Right cardiac atrium (tissue), 5 donors: ENCODE measurements at places on chromosomes 3 and 15. TPM values are rescaled to one million over a fixed set of nuclear protein-coding genes. Genes with fewer than 3 reads are reported as not detected.
A peak's percentile ranks its signal among the peaks of the same experiment; 100 is the strongest.

- no peak for DNase-seq
Observed at GRCh38 chr3:114626751-114627150, 332.9 kb downstream of the TIGIT start.

- DNase-seq: no peak
Observed at GRCh38 chr3:167453815-167454214, 20.0 kb downstream of the SERPINI2 start.

DNA sequence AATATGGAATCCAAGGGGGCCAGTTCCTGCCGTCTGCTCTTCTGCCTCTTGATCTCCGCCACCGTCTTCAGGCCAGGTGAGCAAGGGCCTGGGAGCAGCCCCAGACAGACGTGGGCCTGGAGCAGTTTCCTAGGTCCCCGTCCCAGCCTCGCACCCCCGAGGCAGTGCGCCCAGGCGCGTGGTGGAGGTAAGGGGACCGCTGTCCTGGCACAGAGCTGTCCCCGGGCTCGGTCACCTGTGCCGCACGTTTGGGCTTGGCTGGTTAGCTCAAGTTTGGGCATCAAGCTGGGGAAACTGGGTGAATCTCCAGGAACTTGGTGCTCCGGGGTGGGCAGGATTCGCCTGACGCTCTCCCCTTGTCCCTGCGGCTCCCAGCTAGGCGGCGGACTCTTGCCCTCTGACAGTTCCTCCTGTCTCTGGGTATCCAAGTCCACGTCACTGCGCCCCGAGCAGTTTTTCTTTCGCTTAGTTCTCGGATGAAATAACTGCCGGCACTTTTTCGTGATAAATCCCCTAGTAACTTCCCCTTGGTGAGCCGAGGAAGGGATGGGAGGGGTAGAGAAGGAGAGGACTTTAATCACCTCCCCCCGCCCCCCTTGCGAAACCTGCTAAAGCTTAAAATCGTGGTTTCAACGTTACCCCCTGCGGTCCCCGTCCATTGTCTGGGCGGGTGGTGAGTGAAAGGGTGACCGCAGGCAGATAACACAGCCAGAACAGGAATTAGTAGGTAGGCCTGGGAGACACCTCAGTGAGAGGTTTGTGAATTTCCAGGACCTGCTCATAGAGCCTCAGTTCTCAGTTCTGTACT lies 901 bp downstream of the ALCAM start:
- DNase-seq: peak; percentile 77

The SEMA4B gene
- 16.4 TPM for polyA plus RNA-seq

DNA sequence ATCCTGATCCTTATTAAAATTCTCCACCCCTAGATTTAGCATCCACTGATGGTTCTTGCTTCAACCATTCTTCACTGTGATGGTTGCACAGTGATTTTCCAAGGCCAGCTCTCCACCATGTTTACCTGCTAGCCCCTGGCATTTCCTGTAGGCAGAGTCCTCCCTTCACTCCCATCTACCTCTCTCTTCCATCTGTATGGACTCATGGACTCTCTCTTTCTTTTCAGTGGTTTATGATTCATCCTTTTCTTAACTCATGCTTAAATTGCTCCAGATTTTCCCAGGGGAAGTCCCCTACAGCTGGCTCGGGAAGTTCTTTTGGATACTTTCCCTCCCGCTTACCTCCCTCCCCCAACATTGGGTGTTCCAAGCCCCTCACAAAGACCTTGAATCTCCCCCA lies 18.7 kb downstream of the TGM4 start:
- no peak for DNase-seq

- DNase-seq: no peak
Observed at GRCh38 chr3:19632099-19633074, 301.6 kb downstream of the EFHB start.

GRCh38 chr3:58612830-58613229 lies 35.6 kb upstream of the FAM107A start:
- no peak for DNase-seq

The MKRN3 gene
- 0.23 TPM for polyA plus RNA-seq

GRCh38 chr3:54845551-54845950 lies 82.3 kb downstream of the LRTM1 start:
- no peak for DNase-seq

- DNase-seq: no peak
Observed at GRCh38 chr15:101609742-101610610, 42.2 kb downstream of the TM2D3 start.

DNA sequence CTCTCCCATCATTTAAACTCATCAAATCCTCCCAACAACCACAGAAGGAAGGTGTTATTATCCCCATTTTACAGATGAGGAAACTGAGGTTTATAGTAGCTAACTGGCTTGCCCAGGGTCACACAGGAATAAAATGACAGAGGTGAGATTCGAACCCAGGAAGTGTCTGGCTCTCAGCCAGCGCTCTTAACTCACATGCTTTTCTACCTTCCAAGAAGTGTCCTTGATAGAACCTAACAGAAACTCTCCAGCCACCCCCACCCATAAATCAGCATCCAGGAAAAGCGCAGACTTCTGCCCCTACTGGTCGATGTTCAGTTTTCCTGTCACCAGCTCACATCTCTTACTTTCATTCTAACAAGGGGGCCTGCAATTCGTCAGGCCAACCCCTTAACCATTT lies 51.7 kb downstream of the SPATA12 start:
- DNase-seq: no peak

DNA sequence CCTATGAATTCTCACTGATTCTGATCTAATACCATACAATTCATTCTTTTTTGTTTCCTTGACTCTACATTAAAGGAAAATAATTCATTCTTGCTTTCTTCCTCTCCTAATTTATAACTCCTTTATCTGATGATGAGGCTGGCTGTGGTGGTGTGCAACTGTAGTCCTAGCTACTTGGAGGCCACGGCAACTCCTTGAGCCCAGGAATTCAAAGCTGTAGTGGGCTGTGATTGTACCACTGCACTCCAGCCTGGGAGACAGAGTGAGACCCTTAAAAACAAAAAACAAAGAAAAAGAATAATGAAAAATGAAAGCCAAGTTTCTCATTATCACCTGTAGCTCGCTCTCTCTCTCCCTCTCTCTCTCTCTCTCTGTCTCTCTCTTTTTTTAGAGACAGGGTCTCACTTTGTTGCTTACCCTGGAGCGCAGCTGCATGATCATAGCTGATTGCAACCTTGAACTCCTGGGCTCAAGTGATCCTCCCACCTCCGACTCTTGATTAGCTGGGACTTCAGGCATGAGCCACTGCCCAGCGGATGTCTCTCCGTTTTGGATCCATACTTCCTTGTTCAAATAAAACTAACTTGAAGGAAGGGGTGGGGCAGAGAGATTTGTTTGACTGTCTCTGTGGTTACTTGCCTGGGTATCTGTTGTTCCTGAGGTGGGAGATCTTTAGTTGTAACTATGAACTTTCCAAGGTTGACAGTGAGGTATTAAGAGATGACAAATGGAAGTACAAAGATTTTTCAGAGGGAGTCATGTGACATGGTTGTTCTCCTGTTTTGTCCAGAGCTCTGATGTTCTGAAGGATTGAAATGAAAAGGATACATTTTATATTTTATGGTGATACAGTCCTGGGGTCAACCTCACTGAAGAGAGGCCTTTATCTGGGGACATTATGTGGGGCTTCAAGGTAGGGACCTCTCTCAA lies 46.9 kb downstream of the STARD9 start:
- no peak for DNase-seq

- no peak for DNase-seq
Observed at GRCh38 chr3:125187599-125187910, 25.0 kb downstream of the SLC12A8 start.

DNA sequence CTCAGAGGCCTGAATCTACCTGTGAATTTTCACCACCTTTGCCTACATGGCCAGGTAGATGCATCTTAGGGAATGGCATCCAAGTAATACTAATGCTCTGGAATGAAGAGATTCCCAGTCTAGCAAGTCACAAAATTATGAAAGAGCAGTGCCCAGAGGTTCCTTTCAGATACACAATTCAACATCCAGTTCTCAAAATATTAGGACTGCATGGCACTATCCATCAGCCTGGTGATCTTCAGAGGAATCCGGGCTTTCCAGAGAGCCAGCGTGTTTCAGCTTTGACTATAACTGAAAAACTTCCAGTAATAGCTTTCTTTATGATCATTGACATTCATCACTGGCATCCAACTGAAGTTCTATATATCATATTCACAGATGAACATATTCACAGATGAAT lies 849.8 kb downstream of the AGBL1 start:
- DNase-seq: no peak

DNA sequence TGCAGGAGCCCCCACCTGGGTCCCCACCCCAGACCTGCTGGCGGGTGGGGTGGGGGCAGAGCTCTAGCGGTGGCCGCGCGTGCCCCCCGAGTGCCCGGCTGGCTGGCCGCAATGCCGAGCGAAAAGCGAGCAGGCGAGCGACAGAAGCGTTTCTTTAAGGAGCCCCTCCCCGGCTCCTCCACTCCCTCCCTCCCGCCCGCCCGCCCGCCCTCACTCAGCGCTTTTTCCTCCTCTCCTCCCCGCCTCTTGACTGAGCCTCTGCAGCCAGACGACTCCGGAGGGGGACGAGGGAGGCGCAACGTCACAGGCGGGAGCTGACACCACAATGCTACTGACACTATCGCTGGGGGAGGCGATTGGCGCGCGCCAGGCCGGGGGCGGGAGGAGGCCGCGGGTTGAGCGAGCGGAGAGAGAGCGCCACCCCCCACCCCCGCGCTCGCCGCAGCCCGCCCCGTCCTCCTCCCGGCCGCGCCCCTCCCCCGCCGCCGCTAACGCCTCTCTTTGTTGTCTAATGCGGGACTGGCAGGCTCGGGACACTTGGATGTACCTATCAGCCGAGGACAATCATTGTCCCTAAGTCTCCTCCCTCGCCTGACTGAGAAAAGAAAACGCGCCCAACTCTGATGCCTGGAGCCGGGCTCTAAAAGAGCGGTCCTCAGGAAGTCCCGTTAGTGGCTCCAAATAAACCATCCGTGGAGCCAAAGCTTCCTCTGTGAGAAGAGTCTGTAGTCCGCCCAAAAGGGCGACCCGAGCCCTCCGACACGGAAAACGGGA lies at the start of gene MEX3B:
MEX3B (minus strand) TSS at position 127 of the 774 bp plus-strand sequence. CDS start 313 bp downstream, outside the sequence.
- DNase-seq: peak; percentile 99

DNA sequence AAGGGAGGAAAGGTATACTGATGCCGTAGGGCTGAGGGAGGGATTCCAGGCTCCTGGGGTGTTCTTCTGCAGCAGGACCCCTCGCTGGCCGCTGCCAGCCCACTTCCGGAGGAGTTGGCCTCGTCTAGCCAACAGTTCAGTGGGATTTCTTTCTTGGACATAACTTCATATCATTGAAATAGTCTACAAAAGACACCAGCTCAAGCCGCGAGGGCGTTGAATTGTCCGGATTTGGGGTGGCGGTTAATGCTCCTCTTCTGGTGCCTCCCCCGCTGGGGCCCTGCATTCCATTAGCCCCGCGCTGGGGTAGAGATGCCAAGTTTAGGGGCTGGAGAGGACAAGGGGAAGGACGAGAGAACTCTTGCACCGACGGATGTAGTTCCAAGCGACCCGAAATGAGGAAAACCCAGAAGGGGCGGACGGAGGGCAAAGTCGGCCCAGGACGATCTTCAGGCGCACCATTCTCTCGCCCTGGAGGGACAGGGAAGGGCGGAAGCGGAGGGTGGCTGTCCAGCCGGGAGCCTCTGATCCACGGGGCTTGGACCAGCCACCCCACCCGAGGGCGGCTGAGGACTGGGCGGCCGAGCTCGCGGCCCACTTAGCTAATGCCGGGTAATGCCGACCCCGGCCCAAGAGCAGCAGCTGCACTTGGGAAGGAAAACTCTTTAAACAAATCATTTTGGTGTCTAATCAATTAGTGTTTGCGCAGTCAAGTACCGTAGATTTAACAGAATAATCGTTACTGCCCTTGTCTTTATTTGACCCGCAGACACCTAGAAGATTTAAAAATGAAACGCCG lies 4.7 kb upstream of the ONECUT1 start:
- no peak for DNase-seq

- no peak for DNase-seq
Observed at GRCh38 chr3:33229947-33230346, 11.3 kb upstream of the SUSD5 start.

DNA sequence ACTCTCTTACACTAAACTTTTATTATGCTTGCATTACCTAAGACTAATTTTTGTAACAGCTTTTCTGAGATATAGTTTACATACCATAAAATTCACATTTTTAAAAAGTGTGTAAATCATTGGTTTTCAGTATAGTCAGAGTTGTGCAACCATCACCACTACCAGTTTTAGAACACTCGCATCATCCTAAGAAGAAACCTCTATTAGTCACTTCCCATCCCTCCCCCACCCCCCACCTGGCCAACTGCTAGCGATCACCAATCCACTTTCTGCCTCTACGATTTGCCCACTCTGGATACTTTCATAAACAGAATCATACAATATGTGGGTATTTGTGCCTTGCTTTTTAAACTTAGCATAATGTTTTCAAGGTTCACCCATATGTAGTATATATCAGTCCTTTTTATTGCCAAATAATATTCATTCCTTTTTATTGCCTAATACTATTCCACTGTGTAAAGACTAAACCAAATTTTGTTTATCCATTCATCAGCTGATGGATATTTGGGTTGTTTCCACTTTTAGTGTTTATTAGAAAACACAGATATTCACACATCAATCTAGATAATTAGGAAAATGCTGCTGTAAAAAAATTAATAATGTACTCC lies 23.0 kb downstream of the UBP1 start:
- no peak for DNase-seq

DNA sequence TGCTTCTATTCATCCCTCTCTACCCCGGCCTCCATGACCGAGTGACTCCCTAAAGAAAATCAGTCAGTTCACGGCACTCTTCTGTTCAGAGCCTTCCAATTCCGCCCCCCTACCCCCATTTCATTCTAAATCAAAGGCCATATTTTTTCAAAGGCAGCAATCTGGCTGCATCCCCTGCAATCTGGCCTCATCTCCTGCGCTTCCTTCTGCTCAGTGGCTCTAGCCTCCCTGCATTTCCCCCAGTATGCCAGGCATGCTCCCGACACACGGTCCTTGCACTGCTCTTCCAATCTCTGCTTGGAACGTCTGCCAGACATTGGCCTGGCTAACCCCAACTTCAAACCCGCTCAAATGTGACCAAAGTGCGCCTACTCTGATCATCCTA lies 67.7 kb downstream of the EXOG start:
- DNase-seq: no peak

- DNase-seq: no peak
Observed at GRCh38 chr3:160459450-160459970, 9.9 kb upstream of the TRIM59 start.

GRCh38 chr3:100057716-100058575 lies 56.4 kb downstream of the FILIP1L start:
- no peak for DNase-seq

DNA sequence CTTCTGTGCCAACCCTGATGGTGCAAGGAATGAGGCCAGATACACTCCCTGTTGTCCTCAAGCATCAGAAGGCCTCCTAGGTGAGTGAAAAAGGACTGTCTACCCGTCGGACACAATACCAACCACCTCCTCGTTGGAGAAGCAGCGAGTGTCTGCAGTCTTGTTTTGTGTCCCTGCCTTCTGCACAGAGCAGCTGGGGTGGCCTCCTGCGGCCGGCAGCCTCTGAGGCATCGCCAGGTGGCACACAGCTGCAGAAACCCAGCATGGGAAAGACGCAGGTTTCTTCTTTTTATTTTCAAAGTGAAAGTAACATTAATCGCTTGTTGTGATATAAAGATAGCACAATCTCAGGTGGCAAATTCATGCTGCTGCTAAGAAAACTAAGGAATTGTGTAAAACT lies 509.9 kb downstream of the OCA2 start:
- DNase-seq: no peak

GRCh38 chr3:124859025-124859424 lies 28.1 kb downstream of the ITGB5 start:
- no peak for DNase-seq

The GOLGA8R gene
- polyA plus RNA-seq: 2.3 TPM

The GOLGA6B gene
- not detected for polyA plus RNA-seq

- no peak for DNase-seq
Observed at GRCh38 chr3:131370935-131371687, 10.5 kb upstream of the NUDT16 start.
